Sciatic nerve (tissue), 2 donors: ENCODE measurements at places on chromosomes 1 and 21.

- DNase-seq, result no peak
These were observed 3.5 kb upstream of the MKNK1 start for GRCh38 chr1:46607345-46608130.

DNA sequence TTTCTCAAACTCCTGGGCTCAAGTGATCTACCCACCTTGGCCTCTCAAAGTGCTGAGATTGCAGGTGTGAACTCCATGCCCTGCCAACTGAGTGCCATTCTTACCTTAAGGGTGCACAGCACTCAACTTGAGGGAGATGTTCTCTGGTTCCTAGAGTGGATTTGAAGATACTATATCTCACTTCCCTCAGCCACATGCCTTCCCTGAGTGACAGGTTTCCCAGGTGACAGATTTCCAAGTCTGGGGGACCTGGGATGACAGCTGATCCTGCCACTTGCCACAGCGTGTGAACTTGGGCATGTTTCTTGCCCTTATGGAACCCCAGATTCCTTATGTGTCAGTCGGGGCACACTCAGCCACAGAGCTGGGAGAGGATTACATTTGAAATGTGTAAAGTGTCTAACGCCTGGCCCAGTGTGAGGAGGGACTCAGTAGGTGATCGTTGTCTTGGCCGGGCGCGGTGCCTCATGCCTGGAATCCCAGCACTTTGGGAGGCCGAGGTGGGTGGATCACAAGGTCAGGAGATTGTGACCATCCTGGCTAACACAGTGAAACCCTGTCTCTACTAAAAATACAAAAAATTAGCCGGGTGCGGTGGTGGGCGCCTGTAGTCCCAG is 29.6 kb upstream of the BTG2 start:
- DNase-seq, result no peak

GRCh38 chr1:92404661-92405060 is 82.1 kb downstream of the GFI1 start:
- no peak for DNase-seq

DNA sequence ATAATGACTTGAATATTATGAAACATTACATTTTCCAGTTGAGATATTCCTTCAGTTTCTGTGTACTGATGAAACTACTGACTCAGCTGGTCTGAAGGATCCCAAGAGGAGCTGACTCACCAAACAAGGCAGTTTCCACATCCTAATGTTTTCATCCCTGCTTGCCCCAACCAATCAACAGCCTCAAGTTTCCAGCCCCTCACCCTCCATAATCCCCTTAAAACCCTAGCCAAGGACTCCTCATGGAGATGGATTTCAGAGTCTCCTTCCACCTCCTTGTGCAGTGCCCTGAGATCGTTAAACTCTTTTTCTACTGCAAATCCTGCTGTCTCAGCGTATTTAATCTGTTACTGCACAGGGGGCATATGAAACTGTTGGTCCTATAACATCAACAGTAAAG is 83.1 kb upstream of the HAO2 start:
- no peak for DNase-seq

GRCh38 chr21:35149698-35150097 is 100.6 kb upstream of the RUNX1 start:
- no peak for DNase-seq

DNA sequence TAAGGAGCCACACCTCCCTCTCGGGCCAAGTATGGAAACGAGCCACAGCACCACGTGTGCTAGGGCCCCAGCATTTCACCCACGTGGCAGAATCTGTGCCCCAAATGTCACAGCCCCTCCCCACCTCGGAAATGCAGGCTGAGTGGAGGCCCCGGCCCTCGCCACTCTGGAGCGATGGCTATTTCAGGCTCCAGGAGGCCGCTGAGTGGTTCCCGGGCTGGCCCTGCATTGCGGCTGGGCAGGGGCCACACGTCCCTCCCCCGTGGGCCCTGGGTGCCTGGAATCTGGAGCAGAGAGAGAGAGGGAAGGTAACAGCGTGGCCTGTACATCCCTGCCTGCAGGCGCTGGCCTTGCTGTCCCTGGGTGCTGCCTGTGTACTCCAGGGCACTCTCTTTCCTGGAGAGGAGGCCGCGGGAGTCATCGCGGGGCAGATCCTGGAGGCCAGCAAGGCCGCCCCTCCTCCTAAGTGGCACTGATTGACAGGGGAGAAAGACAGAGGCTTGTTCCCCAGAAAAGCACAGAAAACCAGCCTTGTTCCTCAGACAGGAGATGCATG is 68.0 kb upstream of the TRAPPC10 start:
- no peak for DNase-seq

GRCh38 chr1:61581251-61581650 is 143.7 kb downstream of the TM2D1 start:
- no peak for DNase-seq

DNA sequence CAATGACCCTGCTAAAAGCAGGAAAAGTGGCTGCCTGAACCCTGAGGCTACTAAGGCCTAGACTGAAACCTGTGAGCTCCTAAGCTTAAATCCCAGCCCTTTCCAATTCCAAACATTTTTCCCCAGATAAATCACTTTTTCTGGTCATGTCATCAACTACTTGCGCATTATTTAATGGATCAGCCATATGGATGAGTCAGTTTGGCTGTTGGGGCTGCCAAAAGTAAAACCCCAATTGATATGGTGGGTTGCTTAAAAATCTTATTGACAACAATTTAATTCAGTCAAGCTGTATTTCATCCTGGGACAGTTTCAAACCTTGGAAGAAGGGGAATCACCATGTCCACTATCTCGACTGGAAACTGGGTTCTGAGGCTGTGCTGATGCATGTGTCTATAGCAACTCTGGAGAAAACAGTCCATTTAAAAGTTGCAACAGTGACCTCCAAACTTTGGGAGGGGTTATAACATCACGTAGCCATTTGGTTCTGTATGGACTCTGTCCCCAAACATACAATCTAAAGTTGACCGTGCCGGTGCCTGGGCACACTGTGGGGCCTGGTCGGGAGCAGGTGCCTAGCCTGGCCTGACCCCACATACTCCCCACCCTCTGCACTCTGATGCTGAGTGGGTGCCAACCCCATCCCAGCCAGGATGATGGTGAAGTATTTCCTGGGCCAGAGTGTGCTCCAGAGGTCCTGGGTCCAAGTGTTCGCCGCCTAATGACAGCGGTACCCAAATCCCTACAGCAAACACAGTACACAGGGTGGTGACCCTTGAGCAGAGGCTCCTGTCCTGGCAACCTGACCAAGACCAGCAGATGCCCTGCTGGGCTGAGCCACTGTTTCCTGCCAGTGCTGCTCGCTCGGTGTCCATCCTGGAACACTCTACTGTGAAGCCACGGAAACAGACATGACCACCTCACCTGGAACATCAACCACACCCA is 46.5 kb upstream of the LRRC52 start:
- DNase-seq, result no peak

GRCh38 chr21:46295996-46296752 is 10.0 kb downstream of the YBEY start:
- peak; percentile 93 for DNase-seq

GRCh38 chr21:42062236-42063022 is 8.7 kb upstream of the UMODL1 start:
- DNase-seq, result no peak

DNA sequence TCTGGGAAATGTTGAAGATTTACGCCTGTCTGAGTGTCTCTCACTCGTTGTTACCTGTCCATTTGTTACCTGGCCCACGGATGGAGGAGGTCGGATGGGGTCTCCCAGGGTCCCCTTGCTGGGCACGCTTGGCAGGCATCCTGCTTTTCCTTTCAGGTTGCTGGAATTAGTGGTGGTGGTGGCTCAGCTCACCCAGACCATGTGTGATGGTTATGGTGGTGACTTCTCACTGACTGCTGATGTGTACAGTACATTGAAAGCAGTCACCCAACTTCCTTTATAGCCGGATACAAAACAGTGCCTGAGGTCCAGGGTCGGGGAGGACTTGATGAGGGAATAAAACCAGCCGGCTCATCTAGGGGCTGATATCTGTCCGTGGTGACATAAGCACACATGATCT is 19.5 kb downstream of the MAPKAPK2 start:
- DNase-seq, result no peak

- no peak for DNase-seq
These were observed at the start of gene TMEM52 for GRCh38 chr1:1918901-1919303. Gene TMEM52, minus strand, starts transcription at chr1:1919279. Its CDS starts 14 bp downstream, at chr1:1919265.

- DNase-seq, result no peak
These were observed 94.3 kb downstream of the PSMG1 start for GRCh38 chr21:39088831-39089380.

DNA sequence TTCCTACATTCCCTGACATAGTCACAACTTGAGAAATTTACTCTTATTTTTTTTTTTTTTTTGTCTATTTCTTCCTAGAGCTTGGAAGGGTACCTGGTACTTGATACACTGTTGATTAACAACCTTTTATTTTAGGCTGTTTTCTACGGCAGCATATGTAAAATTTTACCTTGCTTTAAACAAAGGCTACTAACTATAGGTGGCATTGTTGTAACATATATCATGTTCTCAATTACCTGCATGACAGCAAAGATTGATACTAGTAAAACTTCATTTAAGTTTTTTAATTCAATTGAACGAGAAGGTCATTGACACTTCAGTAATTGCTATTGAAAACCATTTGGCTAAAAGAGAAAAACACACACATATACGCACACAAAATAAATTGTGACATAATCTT is 238.3 kb upstream of the ESRRG start:
- no peak for DNase-seq
